ENCODE measurements at places on chromosomes 7 and 10.

GRCh38 chr10:116207690-116208089 is 65.3 kb downstream of the GFRA1 start:
- no peak for DNase-seq

- no peak for DNase-seq
Measured at GRCh38 chr7:83872501-83872900, 223.6 kb upstream of the SEMA3E start.

GRCh38 chr10:127157089-127157488 is 39.3 kb downstream of the INSYN2A start:
- DNase-seq, result no peak

- no peak for DNase-seq
Measured at GRCh38 chr7:80775482-80775881, 137.0 kb downstream of the CD36 start.

DNA sequence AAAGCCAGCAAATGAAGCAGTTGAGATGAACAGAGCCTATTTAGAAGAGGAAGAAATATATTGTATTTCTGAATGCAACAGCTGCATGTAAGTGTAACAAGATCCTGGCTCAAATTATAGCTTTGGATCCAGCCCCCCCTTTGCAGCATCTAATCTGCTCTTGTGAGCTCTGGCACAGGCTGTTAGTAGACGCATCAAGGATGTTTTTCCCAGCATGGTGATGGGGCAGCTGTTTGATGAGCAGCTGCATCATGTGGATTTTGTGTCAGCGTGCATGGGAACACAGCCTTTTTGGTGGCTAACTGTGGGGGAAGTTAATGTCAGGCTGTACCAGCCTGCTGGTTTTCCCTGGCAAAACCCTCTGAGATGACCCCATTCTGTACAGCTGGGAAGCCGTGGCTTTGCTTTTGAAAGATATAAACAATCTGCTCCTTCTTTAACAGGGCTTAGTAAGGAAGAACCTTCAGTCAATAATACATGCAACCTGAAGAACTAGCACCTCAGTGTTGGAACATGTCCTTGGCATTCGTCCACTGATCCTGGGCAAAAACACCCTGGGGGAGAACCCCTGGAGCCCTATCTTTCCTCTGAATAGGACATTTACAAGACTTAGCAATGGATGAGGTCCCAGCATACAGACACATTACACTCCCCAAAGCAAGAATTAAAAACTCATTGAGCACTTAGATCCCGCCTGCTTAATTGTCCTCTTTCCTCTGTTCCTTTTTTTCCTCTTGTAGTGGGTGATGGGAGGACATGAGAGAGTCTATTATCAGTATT is 70.6 kb downstream of the NPS start:
- DNase-seq, result peak; percentile 2

DNA sequence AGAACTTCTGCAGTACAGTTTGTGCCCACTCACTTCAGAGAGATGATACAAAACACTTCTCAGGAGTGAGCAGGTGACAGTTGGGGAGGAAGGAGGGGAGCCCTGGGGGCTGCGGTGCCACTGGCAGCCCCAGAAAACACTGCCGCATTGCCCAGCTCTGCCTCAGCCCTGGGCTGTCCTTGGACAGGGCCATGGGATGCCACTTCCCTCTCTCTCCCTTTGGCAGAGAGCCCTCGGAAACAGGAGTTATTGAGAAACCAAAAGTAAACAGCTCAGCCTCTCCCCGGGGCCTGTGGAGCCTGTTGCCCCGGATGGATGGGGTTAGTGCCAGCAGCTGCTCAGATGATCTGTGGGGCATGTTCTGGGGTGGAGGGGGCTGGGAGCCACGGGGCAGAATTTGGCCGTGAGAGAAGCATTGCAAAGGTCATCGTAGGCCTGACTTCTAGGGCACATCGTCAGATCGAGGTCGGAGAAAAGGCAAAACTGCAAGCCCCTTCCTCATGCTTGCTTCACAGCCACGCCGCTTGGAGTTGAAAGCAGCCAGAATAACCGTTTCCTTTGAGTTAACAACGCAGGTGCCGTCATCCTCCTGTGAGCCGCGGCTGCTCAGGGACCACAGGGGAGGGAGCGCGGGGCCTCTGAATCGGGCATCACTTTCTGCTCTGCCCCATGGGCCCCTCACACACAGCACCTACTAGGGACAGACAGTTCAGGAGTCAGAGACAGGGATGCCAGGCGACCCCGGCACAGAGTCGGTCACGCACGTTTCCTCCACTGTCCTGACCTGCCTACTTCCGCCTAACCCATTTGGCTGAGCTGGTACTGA is 256.4 kb downstream of the CAMK1D start:
- DNase-seq, result no peak

- no peak for DNase-seq
Measured at GRCh38 chr10:19902456-19902855, 86.2 kb downstream of the PLXDC2 start.

- no peak for DNase-seq
Measured at GRCh38 chr10:59905066-59905730, 1.2 kb downstream of the CCDC6 start.

GRCh38 chr7:132377015-132377414 is 199.3 kb downstream of the PLXNA4 start:
- DNase-seq, result peak; percentile 40

- no peak for DNase-seq
Measured at GRCh38 chr7:537911-538634, 18.4 kb upstream of the PDGFA start.

- no peak for DNase-seq
Measured at GRCh38 chr7:12110425-12110824, 100.7 kb upstream of the TMEM106B start.

DNA sequence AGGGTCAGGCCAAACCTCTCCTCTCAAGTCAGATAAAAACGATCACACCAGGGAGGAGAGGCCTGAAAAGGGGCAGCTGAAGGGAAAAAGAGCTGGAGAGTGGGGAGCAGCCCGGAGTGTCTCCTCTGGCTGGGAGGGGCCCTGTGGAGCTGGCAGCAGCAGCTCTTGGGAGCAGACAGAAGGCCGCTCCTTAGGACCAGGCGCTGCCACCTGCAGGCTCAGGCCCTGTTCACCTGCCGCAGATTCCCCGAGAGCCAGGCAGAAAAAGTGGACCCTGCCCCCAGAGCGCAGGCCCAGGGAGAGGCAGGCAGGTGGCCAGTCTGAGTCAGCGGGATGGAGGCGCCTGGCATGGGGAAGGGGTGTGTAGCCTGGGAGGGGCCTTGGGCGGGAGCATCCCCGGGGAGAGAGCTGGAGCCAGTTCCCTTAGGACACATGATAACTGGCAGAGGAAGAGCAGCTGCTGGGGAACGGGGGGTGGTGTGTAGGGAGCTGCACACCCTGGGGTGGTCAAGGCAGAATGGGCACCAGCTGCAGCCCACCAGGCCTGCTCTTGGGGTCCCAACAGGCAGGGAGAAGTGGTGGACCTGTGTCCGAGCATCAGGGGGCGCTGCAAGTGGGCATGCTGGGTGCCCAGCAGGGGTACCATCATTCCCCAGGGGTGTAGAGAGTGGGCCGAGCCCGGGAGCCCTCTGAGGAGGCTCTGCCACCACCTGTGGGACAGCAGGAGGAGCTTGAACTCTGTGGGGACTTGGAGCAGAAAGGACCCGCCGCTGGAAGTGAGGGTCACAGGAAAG is 177.2 kb upstream of the RHEB start:
- no peak for DNase-seq
